Stimulated activated CD8-positive, alpha-beta memory T cell treated with anti-CD3 and anti-CD28 coated beads, Interleukin-15, amount 100 ng/mL, for 48 hours (primary cell): ENCODE measurements at places on chromosomes 4 and X.
A peak's percentile ranks its signal among the peaks of the same experiment; 100 is the strongest.

DNA sequence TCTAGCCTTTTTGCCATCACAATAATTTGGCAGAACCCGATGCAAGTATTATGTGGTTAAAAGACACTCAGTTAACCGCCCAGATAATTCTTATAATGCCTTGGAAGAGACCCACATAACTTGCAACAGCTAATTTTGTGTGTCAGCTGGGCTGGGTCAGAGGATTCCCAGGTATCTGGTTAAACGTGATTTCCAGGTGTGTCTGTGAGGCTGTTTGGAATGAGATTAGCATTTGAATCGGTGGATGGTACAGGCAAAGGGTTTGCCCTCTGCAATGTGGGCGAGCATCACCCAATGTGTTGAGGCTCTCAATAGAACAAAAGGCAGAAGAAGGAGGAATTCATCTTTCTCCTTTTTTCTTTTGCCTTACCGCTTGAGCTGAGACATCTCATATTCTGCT is 314.2 kb upstream of the PUDP start:
- DNase-seq: no peak

GRCh38 chr4:128371001-128371777 is 83.6 kb upstream of the PGRMC2 start:
- DNase-seq: no peak

- DNase-seq: peak; percentile 40
Measured at GRCh38 chrX:134171661-134172587, 65.1 kb upstream of the CCDC160 start.

GRCh38 chrX:47583240-47583861 is 1.1 kb downstream of the TIMP1 start:
- no peak for DNase-seq

GRCh38 chr4:147736458-147736857 is 4.6 kb downstream of the ARHGAP10 start:
- DNase-seq: no peak
